H9 (cell line): ENCODE measurements at places on chromosomes 1 and 21.

- no peaks in the 10 kb centered on the region for H3K4me1 ChIP-seq
- no peaks in the 10 kb centered on the region for H3K27me3 ChIP-seq
- no peak for DNase-seq
- H3K27ac ChIP-seq, result no peak overlapping the region
These were observed 865.1 kb upstream of the ADAMTS5 start for GRCh38 chr21:27831816-27832569.

- no peaks in the 10 kb centered on the region for H3K4me1 ChIP-seq
- DNase-seq, result no peak
- H3K36me3 ChIP-seq, result no peaks in the 10 kb centered on the region
- no peak overlapping the region for H3K4me3 ChIP-seq
- no peaks in the 10 kb centered on the region for H3K27me3 ChIP-seq
These were observed 2041.6 kb downstream of the NCAM2 start for GRCh38 chr21:23039846-23040245.

DNA sequence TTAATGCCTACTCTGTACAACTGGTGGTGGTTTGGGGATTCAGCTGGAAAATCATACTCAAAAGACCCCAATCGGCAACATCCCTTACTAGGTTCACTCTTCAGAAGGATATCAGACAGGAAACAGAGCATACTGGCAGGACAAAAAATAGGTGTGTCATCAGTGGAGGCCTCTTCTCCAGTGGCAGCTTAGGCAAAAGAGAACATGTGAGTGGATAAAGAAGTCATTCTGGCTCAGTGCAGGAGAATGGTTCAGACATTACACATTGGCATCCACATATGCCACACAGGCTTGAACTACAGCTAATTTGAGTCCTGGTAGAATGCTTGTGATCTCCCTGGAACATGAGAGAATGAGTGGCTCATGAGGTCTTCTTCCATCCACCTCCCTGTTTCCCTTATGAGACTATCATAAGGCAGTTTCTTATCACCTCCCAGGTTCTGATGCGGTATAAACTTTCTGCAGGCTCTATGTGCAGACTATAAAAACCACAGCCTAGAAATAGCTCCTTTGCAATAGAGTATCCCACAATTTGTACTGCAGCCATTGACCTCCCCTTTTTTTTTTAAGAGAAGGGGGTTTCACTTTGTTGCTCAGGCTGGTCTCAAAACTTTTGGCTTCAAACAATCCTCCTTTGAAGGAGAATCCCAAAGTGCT lies 24.7 kb downstream of the VAMP4 start:
- no peak for DNase-seq
- H3K4me3 ChIP-seq, result no peak overlapping the region
- H3K27me3 ChIP-seq, result no peaks in the 10 kb centered on the region
- H3K27ac ChIP-seq, result no peak overlapping the region
- no peaks in the 10 kb centered on the region for H3K4me1 ChIP-seq

DNA sequence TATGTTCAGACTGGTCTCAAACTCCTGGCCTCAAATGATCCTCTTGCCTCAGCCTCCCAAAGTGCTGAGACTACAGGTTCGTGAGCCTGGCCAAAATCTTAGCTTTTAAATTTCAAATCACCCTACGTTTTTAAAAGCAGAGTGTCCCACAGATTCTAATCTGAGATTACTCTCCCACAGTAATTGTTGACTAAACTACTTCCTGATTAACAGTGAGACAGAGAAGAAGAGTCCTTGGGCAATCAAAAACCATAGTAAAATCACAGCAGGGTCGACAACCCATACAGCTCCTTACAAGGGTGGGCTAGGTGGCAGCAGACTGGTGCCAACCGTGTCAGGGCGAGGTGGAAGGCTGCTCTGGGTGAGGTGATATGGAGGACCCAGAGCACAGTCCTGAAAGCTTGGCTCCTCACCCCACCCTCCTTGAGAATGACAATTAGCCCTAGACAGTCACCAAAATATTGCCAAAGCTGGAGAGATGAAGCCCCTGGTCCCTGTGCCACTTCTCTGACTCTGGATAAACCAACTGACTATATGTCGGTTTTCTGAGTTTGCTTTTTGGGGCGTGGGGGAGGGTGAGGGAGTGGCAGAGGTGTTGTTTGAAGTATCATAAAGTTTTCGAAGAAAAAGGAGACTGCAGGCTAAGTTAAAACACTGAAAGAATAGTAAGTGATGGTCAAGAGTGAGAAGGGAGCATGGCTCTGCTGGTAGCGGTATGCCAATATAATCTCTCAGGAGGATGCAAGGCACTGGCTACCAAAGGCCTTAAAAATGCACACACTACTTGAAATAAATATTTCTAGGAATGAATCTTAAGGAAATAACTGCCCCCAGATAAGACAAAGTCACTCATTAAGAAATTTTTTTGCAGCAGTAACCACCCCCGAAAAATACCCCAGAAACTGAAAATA lies 86.8 kb downstream of the SLC45A1 start:
- no peaks in the 10 kb centered on the region for H3K27me3 ChIP-seq
- DNase-seq, result no peak
- H3K4me3 ChIP-seq, result no peak overlapping the region
- no peak overlapping the region for H3K27ac ChIP-seq
- H3K36me3 ChIP-seq, result peaks cover 32% of the 10 kb centered on the region

GRCh38 chr1:35882586-35882944 lies 444 bp upstream of the AGO1 start:
- no peak for DNase-seq
- peak overlapping the region; percentile 20 for H3K4me3 ChIP-seq
- no peaks in the 10 kb centered on the region for H3K27me3 ChIP-seq
- H3K4me1 ChIP-seq, result peaks cover 16% of the 10 kb centered on the region
- H3K27ac ChIP-seq, result no peak overlapping the region
- no peaks in the 10 kb centered on the region; the same call in 1 of the 2 replicates for H3K36me3 ChIP-seq

DNA sequence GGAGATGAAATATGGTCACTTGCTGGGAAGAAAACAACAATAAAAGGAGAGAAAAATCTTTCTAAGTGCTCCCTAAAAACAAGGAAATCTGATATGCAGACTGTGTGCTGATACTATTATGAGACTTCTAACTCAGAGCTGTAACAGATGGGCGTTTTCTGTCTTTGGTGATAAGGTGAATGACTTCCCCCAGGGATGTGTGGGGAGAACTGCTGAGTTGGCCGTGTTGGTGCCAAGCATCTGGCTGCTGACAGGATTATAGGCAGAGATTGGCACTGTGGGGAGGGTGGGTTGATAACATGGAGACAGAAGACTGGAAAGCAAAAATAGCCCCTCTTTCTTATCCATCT lies 438.5 kb upstream of the PLXNA2 start:
- no peak overlapping the region for H3K27ac ChIP-seq
- DNase-seq, result no peak
- no peaks in the 10 kb centered on the region for H3K4me1 ChIP-seq
- H3K27me3 ChIP-seq, result no peaks in the 10 kb centered on the region
- H3K36me3 ChIP-seq, result no peaks in the 10 kb centered on the region
- H3K4me3 ChIP-seq, result no peak overlapping the region

GRCh38 chr21:33541105-33541711 lies 709 bp downstream of the GART start:
- H3K4me1 ChIP-seq, result no peaks in the 10 kb centered on the region
- peaks cover 62% of the 10 kb centered on the region for H3K36me3 ChIP-seq
- no peaks in the 10 kb centered on the region for H3K27me3 ChIP-seq
- H3K4me3 ChIP-seq, result peak overlapping the region; percentile 97

- H3K27me3 ChIP-seq, result no peaks in the 10 kb centered on the region
- 0 out of 2 replicates have a peak, but pooled peaks cover 4% of the 10 kb centered on the region for H3K4me1 ChIP-seq
- H3K4me3 ChIP-seq, result no peak overlapping the region
- DNase-seq, result no peak
- H3K36me3 ChIP-seq, result no peaks in the 10 kb centered on the region
- H3K27ac ChIP-seq, result no peak overlapping the region
These were observed 541.7 kb downstream of the SMYD3 start for GRCh38 chr1:245965398-245965797.

DNA sequence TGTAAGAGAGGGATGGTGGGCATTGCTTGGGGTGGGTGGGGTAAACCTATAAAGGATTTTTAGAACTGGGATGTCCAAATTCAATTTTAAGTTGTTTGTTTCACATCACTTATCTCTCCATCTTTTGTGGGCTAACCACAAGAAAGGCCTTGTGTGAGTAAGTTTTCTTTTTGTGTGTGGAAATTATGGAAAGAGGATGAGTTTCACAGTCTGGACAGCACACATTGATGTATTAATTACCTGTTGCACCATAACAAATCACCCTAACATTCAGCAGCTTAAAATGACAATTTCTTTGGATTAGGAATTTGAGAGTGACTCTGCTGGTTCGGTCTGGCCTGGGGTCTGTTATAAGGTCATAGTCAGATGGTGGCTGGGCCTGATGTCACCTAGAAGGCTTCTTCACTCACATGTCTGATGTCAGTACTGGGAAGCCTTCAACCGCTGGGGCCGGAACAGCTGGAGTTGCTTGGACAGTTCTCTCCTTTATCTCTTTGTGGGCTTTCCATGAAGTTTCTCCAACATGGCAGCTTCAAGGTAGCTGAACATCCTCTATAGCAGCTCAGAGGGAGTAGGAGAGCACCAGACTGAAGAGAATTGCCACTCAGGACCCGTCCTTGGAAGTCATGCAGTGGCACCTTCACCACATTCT lies 2.0 kb upstream of the COL9A2 start:
- H3K27ac ChIP-seq, result no peak overlapping the region
- H3K4me3 ChIP-seq, result no peak overlapping the region
- peaks cover 4% of the 10 kb centered on the region; the same call in 1 of the 2 replicates for H3K4me1 ChIP-seq
- no peaks in the 10 kb centered on the region for H3K36me3 ChIP-seq
- peaks cover 34% of the 10 kb centered on the region; the same call in 1 of the 2 replicates for H3K27me3 ChIP-seq

- no peak for DNase-seq
- peak overlapping the region; percentile 87 for H3K27ac ChIP-seq
- H3K4me3 ChIP-seq, result no peak overlapping the region
- H3K36me3 ChIP-seq, result peaks cover 15% of the 10 kb centered on the region
- H3K4me1 ChIP-seq, result no peaks in the 10 kb centered on the region; the same call in 1 of the 2 replicates
- H3K27me3 ChIP-seq, result no peaks in the 10 kb centered on the region
These were observed 931 bp downstream of the FUBP1 start for GRCh38 chr1:77977989-77978292.

DNA sequence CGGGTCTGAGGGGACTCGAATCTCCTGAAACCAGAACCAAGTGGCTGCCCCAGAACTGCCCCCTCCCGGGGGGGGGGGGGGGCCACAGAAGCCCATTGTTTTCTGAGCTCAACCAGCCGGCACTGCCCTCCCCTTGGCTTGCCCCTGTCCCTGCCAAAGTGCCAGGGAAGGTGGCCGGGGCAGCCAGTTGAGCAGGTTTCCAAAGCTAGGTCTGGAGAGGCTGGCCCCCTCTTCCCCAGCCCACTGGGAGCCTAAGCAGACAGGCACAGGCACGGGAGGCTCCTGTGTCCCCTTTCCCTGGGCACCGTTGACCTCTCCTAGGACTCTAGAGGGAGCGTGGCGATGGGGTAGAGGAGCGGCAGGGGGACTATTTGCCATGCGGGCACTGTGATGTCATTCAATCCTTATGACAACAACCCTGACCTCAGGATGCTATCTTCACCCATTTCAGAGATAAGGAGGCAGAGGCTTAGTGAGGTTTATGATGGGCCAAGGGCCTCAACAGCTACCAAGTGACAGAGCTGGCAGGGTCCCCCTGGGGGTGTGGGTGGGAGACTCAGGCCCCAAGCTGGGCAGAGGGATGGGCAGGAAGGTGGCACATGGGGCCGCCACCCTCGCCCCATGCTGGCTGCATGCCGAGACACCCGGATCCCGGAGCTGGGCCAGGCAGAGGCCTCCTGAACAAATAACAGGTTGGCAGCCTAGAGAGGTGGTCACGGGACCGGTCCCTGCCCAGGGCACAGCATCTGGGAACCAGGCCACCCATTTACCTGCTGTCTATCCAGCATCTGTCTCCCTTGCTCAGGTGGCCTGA lies 35.0 kb downstream of the RAP1GAP start:
- no peaks in the 10 kb centered on the region; the same call in 1 of the 2 replicates for H3K4me1 ChIP-seq
- H3K27ac ChIP-seq, result no peak overlapping the region
- H3K4me3 ChIP-seq, result no peak overlapping the region
- no peak for DNase-seq
- H3K27me3 ChIP-seq, result no peaks in the 10 kb centered on the region

GRCh38 chr1:222224156-222224555 lies 323.7 kb downstream of the HHIPL2 start:
- DNase-seq, result no peak
- peaks cover 23% of the 10 kb centered on the region for H3K36me3 ChIP-seq
- H3K4me3 ChIP-seq, result no peak overlapping the region
- H3K4me1 ChIP-seq, result no peaks in the 10 kb centered on the region

DNA sequence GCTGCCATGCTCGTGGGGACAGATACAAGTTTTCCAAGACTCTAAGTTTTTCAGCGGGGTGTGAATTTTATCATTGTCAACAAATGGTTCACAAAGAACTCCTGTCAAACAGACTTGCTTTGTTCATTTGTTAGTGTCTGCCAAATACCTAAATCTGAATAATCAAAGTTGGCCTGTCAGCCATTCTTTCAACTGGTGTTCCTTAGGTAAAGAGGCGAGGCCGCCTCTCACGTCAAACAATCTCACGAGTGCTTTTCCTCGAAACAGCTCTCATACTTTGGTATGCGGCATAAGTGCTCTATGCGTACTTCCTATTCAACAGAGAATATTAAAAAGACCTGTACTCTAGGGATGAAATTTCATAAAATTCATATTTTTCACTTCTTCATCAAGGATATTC lies 51.4 kb upstream of the KANK4 start:
- no peaks in the 10 kb centered on the region for H3K4me1 ChIP-seq
- H3K36me3 ChIP-seq, result 0 out of 3 replicates have a peak, but pooled peaks cover 4% of the 10 kb centered on the region
- H3K27ac ChIP-seq, result no peak overlapping the region
- DNase-seq, result no peak

DNA sequence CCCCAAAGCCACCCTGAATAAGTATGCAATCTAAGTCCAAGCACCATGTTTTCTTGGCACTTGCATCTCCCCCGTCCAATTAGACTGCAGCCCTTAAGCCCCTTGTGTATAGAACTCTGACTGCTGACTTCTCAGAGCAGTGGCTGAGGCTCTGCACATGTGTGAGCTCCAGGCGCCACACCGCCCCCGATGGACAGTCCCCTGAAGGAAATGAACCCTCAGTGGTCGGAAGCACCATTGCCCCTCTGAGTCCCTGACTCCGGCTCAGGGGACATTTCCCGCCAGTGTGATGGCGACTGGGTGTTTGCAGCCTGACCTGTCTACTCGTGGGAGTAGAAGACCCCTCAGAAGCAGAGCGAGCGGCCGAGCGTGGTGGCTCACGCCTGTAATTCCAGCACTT lies 37.2 kb upstream of the SCCPDH start:
- DNase-seq, result peak; percentile 68
- H3K4me3 ChIP-seq, result no peak overlapping the region
- H3K36me3 ChIP-seq, result no peaks in the 10 kb centered on the region
- H3K4me1 ChIP-seq, result no peaks in the 10 kb centered on the region

DNA sequence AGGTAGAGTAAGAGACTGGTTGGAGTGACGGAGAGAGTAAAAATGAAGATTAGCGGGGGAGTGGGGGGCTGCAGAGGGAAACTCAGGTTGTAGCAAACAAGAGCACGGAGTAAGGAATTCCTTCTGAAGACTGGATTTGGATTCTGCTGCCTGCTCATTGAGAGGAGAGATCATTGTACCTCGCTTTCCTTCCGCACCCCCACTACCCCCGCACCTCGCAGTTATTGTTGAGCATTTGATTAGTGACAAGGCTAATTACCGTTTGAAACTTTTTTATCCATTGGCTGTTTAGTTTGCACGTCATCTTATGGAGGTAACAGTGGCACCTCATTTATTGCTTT lies 463 bp downstream of the PRPF3 start:
- no peaks in the 10 kb centered on the region for H3K4me1 ChIP-seq
- no peaks in the 10 kb centered on the region for H3K27me3 ChIP-seq
- peak overlapping the region; percentile 100 for H3K4me3 ChIP-seq
- no peak for DNase-seq

- no peak for DNase-seq
- H3K36me3 ChIP-seq, result peaks cover 55% of the 10 kb centered on the region
- no peaks in the 10 kb centered on the region for H3K4me1 ChIP-seq
- no peaks in the 10 kb centered on the region for H3K27me3 ChIP-seq
- H3K27ac ChIP-seq, result no peak overlapping the region
These were observed 10.8 kb downstream of the INAVA start for GRCh38 chr1:200905411-200906052.
